Right ventricle myocardium superior (tissue), 1 donor: ENCODE measurements at places on chromosomes 11 and 22.

- no peak for DNase-seq
Observed at GRCh38 chr11:2769409-2770095, 69.8 kb upstream of the KCNQ1OT1 start.

- no peak for DNase-seq
Observed at GRCh38 chr22:18075101-18075719, 2.6 kb upstream of the PEX26 start.

- DNase-seq, result no peak
Observed at GRCh38 chr11:118243993-118244762, 8.0 kb downstream of the MPZL3 start.

DNA sequence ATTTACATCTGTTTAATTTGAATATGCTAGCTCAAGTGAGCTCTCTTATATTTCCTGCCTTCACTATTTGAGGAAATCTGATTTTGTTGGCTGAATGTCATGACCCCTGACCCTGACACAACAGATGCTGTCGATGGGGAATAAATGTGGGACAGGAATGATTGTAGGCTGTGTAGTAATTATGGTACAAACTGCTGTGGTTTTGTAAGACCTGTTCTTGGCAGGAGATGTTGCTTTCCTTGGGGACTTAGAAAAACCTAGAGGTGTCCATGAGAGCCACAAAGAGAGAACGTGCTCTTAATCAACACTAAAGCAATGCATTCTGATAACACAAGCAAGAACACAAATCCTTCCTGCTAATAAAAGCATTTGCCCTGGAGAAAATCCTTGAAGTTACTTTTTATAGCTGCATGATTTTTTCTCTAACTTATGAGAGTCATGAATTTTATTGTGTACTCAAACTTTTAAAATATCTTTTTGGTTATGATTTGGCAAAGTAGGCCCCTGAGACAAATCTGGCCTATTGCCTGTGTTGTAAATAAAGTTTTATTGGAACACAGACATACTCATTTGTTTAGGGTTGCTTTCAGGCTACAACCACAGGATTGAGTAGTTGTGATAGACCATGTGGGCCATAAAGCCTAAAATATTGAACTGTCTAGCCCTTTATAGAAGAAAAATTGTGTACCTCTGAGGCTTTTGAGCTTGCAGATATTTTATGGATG, 90.2 kb downstream of the DDX10 start:
- no peak for DNase-seq

GRCh38 chr22:20783844-20784723, 10.2 kb downstream of the SERPIND1 start:
- DNase-seq, result no peak

DNA sequence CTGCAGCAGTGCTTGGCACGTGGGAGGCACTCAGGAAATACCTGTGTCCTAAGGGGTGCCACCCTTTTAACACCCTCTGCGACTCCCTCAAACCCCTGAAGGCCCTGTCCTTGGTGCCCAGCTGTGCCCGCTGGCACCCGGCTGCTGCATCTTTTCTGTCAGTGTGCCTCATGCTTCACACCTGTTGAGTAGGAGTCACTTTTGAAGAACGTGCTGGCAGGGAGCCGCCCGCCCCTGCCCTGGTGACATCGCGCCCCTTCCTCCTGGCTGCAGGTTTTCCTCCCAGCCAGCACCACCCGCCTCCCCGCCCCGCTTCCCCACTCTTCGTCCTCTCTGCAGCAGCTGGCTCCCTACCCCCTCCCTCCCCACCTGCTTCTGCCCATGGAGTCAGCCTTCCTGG, 17.8 kb downstream of the FRMD8 start:
- no peak for DNase-seq

- DNase-seq, result no peak
Observed at GRCh38 chr11:41997844-41998401, 538.5 kb upstream of the LRRC4C start.

DNA sequence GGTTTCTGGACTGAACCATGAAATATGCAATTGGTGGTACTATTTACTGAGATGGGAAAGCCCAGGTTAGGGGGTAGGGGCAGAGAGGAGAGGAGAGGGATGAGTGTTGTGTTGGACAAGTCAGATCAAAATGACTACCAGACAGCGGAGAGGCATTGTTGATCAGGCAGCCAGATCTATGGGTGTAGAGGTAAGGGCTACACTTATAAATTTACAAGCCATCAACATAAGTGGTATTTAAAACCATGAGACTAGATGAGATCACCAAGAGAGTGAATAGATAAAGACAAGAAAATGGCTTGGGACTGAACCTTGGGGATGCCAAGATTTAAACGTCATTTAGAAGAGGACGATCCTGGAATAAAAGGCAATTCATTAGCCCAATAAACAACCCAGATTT, 123.4 kb downstream of the NXPE2 start:
- DNase-seq, result no peak

- DNase-seq, result no peak
Observed at GRCh38 chr22:30445438-30446145, 20.0 kb downstream of the MTFP1 start.

GRCh38 chr11:84322211-84322610, 1036.0 kb upstream of the CCDC90B start:
- DNase-seq, result no peak

GRCh38 chr22:31291481-31292235, 630 bp downstream of the PIK3IP1 start:
- no peak for DNase-seq

DNA sequence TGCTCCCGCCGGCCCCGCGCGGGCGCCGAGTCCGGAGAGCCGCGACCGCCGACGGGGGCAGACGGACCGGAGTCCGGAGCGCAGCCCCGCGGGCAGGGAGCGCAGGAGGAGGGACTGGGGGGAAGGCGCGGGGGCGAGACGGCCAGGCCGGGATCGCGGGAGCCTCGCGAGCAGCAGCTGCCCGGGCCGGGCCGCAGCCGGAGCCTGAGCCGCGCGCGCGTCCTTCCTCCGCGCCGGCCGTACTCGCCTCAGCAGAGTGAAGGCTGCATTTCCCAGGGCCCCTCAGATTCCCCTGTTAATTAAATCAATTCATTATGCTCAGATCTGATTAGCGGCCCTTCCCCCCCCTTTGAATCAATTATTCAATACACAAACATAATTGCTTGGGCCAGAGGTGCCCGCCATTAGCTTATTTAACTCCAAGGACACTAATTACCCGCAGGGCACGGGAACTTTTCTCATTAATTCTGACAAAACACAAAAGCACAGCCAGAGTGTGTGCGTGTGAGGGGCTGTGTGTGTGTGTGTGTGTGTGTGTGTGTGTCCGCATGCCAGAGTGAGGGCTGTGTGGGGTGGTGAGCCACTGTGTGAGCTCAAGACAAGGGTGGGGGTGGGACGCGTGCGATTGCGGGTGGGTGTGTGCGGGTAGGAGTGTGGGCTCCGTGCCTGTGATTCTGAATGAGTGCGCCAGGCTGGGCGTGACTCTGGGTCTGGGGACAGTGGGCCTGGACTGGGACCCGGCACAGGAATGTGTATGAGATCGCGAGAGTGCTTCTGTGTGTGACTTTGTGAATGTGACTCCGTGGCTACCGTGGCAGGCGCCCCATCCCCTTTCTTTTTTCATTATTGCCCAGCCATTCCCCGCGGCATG, 5.1 kb upstream of the LMO1 start:
- peak; percentile 35 for DNase-seq

DNA sequence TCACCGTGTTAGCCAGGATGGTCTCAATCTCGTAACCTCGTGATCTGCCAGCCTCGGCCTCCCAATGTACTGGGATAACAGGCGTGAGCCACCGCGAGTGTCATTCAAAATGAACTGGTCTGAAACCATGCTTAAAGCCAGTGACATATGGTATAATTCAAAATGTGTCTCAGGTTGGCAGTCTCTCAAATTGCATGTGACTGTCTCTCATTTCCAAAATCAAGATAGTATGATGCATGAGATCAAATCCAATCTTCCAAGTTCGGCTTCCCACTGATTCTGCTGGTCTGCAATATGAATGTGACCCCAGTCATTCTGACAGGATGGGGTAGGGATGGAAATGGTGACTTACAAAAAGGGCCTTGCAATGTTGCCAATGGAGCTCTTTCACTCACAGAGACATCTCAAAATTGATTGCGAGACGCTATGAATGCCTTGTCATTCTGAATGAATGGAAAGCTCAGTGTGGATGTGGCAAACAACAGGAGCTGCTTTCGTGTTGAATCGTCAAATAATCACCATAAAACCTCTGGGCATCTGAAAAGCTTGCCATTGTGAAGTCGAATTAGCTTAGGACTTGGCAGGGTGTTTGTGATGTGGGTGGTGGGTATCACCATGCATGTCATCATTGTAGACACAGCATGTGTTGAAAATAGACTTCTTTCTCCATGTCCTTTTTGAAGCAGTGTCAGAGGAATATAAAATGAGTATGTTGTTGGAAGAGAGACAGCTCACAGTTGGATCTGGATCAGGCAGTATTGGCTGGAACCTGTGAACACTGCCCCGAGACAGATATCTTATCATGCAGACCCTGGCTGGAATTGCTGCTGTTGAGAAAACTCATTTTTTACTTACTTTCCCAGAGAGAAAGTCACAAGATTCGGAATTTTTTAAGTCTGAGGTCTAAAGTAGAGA, 12.2 kb downstream of the SLN start:
- DNase-seq, result no peak

DNA sequence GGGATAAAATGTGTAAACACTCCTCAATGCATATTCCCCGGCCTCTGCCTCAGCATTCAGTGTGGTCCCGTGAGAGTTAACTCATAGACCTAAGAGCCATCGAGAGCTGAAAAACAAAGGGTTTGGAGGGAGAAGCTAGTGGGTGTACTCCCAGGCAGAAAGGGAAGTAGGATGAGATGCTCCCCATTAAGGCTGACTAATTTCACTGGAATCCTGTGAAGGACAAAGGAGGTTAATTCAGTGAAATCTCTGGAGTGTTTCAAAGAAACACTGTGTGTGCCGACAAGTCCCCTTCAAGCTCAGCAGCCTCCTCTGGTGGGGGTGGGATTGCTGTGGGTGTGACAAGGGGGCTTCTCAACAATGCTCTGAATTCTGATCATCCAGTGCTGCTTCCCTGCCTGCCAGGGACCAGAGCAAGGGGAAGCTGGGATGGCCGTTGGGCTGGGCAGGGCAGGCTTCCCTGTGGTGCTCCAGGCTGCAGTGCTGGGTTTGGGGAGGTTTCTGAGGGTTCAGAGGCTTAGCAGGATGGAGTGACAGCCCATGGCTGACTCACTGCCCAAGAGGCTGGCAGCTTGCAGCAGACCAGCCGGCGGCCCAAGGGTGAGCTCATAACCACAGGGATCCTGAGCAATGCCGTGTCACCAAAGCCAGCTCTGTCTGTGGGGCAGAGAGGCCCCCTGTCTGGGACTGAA, 61.4 kb upstream of the BMAL1 start:
- no peak for DNase-seq

- peak; percentile 76 for DNase-seq
Observed at GRCh38 chr22:42074132-42074811, at the start of gene PHETA2. PHETA2 (plus strand) TSS chr22:42074248; CDS start chr22:42077294, 3,046 bp downstream.

DNA sequence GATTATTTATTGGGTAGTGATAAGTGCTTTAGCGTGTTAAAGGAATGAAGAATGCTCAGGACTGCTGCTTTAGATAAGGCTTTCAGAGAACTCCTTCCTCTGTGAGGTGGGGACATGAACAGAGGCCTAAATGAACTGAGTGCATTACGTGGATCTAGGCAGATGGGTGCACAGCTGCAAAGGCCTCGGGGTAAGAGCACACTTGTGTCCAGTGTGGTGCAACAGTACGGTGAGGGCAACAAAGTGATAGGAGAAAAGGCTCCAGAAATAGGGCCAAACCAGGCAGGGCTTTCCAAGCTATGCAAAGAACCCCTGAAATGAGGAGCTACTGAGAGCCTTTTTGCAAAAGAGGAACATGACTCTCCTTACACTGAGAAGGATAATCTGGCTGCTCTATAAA, 45.3 kb upstream of the ARHGAP32 start:
- DNase-seq, result no peak

- peak; percentile 57 for DNase-seq
Observed at GRCh38 chr11:76265771-76266241, 59.5 kb upstream of the WNT11 start.

GRCh38 chr11:121226415-121227263, 65.9 kb upstream of the SC5D start:
- DNase-seq, result no peak

DNA sequence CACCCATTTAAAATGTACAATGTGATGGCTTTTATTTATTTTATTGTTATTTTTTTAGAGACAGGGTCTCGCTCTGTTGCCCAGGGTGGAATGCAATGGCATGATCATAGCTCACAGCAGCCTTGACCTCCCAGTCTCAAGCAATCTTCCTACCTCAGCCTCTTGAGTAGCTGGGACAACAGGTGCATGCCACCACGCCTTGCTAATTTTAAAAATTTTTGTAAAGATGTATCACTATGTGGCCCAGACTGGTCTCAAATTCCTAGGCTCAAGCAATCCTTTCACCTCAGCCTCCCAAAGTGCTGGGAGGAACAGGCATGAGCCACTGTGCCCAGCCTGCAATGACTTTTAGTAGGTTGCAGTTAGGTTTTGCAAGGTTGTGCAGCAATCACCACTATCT, 14.3 kb downstream of the CLDN5 start:
- DNase-seq, result no peak

- DNase-seq, result peak; percentile 59
Observed at GRCh38 chr22:46854125-46854870, 91.8 kb downstream of the TBC1D22A start.

DNA sequence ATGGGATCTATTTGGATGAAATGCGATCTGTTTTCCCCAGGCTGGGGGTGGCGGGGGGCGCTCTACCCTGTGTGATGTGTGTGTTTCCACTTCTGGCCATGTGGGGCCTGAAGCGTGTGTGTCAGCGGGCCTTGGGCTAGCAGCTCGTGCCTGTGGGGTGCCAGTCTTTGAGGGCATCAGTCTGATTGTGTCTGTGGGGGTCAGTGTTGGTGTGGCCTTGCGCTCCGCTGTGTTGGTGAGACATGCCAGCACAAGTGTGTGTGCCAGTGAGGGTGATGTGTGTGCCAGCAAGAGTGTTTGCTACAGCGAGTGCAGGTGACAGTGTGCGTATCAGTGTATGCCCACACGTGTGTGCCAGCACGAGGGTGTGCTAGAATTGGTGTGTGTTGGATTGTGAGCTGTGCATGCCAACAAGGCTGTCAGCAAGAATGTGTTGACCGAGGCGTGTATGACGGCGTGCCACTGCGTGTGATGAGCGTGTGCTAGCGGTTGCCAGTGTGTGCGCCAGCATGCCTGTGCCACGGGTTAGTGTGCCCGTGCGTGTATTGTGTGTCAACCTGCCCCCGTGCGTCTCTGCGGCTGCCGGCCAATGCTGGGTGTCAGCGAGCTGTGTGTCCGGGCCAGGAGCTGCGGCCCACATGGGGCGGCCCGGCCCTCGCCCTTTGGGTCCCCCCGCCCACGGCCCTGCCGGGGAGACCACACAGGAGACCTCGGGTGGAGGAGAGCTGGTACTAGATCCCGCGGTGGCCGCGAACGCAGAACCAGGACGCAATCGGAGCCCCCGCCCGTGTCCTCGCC, 519 bp downstream of the ARRB1 start:
- DNase-seq, result peak; percentile 78
